Erythroblast (primary cell): ENCODE measurements at places on chromosomes 4 and X.

DNA sequence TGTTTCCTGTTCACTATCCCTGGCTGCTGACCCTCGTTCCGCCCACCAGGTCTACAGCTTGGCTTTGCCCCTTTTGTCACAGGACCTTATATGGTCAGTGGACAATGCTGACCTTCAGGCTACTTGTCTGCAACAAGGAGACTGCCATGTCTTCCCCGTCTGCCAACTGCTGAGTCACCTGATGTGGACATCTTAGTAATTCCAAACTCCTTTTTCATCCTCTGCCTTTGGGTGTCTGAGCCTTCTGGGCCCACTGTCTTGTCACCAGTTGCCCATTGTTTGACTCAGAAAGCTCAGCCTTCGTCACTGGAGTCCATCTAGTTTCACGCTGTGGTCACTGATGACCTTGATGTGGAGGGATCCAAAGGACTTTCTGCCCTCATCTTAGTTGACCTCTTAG lies 30.2 kb downstream of the GPRIN3 start:
- no peak for DNase-seq

DNA sequence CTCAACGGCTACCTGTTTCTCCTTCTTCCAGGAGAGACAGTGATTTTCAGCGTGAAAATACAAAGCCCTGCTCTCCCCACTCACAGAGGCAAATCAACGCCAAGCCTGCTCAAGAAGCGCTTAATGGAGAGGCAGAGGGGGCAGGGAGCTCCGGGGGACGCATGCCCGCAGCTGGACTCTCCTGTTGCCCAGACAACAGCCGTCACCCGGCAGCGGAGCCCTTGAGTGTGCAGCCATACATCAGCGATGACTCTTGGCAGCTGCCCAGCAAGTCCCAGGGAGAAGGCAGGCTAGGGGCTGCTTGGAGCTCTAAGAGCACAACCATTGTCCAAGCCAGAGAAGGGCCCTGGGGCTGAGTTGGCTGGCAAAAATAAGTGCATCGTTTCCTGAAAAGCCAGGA lies 71.0 kb upstream of the AFAP1 start:
- no peak for DNase-seq

- peak; percentile 46 for DNase-seq
These were observed at the start of gene EDA for GRCh38 chrX:69615779-69616456. TSS of gene EDA (plus strand) at chrX:69616113.

DNA sequence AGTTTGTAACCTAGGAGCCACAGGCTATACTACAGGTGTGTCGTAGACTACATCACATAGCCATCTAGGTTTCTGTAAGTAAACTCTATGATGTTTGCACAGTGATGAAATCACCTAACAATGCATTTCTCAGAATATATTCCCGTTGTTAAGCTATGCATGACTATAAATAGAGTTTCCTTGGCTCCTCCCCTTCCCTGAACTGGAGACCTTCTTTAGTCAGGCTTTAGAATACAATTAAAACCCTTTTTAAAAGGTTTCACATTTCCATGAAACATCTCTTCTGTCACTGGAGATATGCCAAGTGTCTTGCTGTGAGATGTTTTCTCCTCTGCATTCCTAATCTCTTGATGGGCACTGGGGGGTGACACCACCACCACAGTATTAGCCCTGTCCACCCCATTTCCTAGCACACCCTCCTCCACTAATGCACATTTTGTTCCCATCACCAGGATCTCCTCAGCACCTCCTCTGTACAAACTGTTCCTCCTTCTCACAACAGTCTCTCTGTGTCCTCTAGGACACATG lies 334.6 kb upstream of the CPEB2 start:
- DNase-seq, result no peak

GRCh38 chr4:88738180-88738579 lies 40.6 kb upstream of the NAP1L5 start:
- no peak for DNase-seq
